ENCODE measurements at places on chromosomes 1 and 21.

DNA sequence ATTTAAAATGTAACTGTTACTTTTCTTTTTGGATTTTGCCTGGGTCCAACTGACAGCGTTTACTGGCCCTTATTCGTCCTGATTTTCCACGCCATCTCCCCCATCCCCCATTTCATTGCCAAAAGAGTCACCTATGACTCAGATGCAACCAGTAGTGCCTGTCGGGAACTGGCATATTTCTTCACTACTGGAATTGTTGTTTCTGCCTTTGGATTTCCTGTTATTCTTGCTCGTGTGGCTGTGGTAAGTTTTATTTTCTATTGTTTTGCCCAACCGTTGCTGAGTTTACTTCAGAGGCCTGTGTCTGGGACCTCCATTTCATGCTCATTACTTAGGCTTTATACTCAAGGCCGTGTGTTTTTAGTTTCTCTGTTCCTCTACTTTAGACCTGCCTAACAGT is 9.3 kb downstream of the LEPR start:
- DNase-seq: no peak

DNA sequence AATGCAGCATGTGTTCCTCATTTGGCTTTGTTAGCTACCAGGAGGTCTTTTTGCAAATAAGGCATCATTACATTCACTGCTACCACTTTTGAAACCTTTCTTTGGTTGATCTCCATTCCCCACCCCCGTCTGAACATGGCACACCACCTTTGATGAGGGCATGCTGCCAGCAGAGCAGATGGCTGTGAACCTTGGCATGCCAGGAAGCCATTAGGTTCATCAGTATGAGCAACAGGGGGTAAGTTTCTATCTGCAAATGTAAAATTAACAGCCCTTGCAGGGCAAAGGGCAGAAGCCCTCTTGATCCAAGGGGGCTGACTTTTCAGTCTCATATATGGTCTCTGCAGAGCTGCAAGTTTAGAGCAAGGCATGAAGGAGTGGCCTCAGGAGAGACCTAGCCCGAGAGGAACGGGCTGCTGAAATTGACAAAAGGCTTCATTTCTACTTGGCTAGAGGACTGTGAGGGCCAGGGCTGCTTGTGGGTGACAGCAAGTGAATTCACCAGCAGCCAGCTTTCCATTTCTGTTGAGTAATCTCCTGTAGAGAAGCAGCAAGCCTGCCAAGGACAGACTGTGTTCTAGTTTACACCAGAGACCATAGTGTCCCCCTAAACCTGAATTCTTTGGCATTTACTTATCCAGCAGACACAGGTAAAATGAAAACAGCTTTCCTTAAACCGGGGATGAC is 127.9 kb downstream of the ZNF326 start:
- no peak for DNase-seq

DNA sequence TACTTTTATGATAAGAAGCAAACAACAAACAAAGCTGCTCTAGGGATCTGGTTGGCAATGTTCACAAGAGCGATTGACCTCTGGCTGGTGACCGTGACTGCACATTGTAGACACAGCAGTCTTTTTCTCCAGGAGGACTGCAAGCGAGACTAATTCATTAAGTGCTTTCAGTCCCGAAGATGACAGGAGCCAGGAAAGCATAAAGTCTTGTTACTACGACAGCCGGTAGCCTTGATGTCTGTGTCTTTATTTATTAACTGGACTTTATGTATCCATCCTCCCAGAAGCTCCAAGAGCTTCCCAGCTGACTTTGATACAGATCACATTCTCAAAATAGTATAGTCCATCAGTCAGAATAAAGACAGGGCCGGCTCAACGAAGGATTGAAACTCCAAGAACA is 18.2 kb downstream of the FAM163A start:
- DNase-seq: no peak

GRCh38 chr21:38013741-38014140 is 97.5 kb upstream of the KCNJ6 start:
- no peak for DNase-seq

- DNase-seq: no peak
Measured at GRCh38 chr1:153771261-153771660, 3.9 kb upstream of the SLC27A3 start.

- DNase-seq: no peak
Measured at GRCh38 chr21:40043423-40043822, 176.2 kb downstream of the PCP4 start.

GRCh38 chr1:160800142-160800541 is 4.2 kb downstream of the LY9 start:
- no peak for DNase-seq

DNA sequence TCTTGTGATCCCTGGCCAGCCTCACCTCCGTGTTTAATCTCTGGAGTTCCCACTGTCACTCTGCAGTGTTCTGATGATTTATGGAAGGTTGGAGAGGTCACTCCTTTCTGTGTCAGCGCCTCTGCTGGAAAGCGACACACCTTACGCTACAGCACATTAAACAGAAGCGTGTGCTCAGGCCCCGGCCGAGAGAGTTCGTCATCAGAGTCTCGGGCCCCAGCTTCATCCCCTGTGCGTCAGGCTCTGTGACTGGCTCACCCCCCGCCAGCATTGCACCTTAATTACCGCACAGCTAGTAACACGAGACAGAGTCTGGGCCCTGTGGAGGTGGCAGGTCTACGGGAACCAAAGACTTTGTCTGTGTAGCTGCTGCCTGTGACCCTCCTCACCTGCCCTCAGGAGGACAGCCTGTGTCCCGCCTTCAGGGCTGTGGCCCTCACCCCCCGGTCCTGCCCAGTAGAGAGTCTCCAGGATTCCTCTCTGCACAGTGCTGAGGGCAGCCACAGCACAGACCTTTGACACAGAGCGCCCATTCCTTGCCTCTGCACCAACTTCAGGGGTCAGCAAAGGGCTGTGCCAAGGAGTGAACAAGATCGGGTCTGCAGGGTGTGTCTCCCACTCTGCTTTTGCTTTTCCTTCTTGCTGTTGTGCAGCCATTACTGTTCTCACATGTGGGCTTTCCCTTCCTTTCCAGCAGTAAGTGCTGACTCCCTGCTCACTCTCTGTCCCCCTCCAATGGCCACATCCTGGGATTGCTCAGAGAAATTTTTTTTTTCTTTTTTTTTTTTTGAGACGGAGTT is 157.6 kb downstream of the PGBD5 start:
- no peak for DNase-seq

GRCh38 chr1:109634292-109634691 is 14.7 kb downstream of the AMPD2 start:
- no peak for DNase-seq

Measured in activated B cell treated with CpG ODN at 0.5 μM for 24 hours (primary cell).